ENCODE measurements at places on chromosomes 4 and X.

DNA sequence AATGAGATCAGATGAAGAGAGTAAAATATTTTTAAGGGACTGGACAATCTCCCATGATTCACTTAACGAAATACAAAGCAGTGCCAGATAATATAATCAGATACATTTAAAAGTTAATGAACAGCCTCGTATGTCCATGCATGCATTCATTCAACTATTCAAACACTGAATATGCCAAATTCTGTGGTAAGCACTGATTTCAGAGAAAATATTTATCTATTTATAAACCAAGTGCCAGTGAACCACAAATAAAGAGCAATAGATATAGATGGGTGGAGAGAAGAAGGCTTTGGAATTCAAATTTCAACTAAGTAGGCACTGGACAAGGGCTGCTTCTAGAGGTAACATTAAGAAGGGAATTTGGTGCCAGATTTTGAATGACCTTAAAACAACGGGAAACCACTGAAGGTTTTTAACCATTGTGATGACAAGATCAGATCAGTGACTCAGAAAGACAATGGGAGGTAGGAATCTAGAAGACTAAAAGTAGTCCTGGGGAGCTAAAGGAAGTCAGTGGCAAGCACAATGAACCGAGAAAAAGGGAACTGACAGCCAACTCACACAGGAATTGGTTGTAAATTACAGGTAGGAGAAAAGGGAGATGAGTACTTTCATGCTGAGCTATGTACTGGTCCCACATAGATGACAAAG is 14.2 kb downstream of the ELOVL6 start:
- DNase-seq: peak; percentile 43

- no peak for DNase-seq
Observed at GRCh38 chr4:145341381-145341780, 140.3 kb upstream of the SMAD1 start.

GRCh38 chrX:27893871-27894270 is 86.1 kb downstream of the MAGEB10 start:
- no peak for DNase-seq

DNA sequence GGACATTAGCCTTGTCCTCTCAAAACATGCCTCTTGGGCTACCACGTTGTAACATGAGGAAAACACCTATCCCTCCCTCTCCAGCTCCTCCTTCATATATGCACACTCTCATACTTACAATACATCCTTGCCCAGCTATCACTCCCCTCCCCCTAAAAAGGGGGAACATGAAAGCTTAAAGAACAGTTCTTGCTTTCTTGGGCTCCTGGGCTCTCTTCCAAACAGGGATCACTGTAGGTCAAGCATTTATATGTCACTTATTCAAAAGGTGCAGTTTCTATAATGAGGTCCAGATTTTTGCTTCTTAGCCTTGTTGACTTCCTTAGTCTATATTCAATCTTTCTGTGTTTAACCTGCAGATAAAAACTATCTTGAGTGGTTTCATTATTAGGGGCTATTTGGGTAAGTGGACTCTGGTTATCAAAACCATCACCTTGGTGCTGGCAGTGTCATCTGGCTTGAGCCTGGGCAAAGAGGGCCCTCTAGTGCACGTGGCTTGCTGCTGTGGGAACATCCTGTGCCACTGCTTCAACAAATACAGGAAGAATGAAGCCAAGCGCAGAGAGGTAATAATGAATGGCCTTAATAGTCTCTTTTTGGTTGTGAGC is 119.4 kb downstream of the AKAP4 start:
- no peak for DNase-seq

GRCh38 chrX:1507511-1508463 is 29.2 kb downstream of the P2RY8 start:
- DNase-seq: no peak

DNA sequence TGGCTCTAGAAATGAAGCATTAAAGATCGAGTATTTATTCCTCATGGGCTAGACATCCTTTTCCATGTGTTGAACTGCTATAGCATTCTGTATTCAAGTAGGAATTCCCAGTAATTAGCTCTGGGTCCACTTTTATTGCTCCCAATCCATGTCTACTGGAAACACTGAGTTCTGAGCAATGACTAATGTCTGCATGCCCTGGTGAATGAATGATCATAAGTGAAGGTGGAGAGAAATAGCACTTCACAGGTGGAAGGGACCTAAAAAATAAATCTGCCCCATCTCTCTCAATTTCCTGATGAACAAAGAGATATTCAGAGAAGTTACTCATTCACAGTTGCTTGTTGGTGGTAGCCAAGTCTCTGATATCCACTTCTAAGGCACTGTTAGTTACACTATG is 34.6 kb upstream of the CXCL8 start:
- DNase-seq: no peak

DNA sequence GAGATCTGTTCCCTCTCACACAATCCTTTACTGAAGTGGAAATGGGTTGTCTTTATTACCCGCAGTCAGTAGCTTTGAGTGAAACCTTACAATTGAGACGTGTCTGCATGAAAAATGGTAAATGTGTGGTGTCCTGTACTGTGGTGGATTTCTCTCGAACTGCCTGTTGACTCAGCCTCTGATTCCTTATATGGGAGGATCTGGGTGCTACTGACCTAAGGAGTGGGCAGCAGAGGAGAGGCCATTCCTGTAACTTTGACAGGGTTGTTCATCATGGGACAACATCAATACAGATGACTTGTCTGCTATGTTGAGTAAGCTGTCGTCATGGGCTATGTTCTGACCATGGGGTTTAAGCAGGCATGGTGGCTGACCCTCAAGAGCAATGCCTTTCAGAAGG is 159.6 kb upstream of the WDR1 start:
- no peak for DNase-seq

DNA sequence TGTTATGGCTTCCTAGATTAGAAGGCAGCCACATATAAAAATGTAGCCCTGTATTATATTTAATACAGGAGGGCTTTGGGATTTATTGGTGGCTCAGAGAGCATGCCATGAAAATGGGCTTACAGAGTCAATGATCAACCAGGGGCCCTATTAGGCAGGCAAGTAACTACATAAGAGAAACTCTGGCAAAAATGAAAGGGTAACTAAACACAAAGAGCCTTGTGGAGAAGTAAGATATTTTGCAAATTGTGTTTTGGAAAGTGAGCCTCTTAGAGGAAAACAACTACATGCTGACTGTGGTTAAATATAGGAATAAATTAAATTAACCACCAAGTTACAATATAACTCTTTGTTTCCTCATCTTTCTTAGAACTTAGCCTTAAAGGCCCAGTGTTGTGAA is 5.5 kb downstream of the SAT1 start:
- no peak for DNase-seq

GRCh38 chrX:95721011-95721410 is 963.6 kb upstream of the DIAPH2 start:
- no peak for DNase-seq

DNA sequence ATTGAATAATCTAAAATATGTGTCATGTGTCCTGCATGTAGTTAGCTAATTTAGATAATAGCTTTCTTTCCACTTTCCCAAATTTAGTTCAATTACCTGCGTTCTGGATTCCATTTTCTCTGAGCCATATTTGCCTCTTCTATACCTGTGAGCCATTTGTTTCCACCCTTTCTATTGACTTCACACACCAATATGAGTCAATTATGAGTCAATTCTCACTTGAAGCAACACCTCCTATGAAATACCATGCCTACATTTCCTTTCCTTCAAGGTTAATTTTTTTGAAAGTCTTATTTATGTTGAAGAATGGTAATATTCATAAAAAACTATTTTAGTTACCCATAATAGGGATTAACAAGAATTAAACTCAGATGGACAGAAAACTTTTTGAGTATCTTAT is 25.8 kb downstream of the NPY2R start:
- peak; percentile 2 for DNase-seq

GRCh38 chr4:55184600-55185523 is 59.5 kb upstream of the KDR start:
- DNase-seq: peak; percentile 34

DNA sequence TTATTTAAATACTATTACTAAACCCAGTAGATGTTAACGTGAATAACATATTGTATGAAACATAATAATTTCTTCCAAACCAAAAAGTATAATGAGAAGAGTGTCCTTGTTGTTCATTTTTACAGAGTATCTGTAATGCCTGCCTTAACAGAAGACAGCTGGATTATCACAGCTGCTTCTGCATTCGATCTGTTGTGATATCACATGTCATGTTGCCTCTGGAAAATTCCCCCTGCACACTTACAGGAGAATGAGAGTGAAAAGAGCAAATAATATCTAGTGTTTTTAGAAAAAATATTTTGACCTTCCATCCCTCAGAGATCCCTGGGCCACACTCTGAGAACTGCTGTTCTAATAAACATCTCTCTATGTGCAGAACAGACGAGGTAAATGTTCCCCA is 240.1 kb upstream of the NOCT start:
- no peak for DNase-seq

GRCh38 chr4:171049380-171049779 is 763.8 kb upstream of the GALNTL6 start:
- DNase-seq: no peak

DNA sequence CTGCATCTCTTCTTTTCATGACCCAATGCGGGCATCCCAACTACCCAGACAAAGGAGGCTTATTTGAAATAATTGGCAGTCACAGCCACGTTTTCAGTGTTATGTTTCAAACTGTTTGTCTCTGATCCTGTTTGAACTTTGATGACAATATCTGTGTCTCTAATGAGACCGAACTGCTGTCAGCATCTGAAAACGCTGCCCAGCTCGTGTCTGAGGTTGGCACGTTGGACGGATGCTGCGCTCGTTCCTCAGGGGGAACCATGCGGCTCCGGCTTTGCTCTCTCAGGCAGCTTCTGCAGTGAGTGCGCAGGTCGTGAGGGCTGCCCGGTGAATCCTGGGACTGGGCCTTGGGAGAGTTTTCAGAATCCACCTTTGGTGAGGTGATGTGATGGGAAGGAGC is 58.4 kb upstream of the SORBS2 start:
- DNase-seq: no peak

- DNase-seq: no peak
Observed at GRCh38 chr4:172898715-172899114, 269.9 kb upstream of the GALNT7 start.

DNA sequence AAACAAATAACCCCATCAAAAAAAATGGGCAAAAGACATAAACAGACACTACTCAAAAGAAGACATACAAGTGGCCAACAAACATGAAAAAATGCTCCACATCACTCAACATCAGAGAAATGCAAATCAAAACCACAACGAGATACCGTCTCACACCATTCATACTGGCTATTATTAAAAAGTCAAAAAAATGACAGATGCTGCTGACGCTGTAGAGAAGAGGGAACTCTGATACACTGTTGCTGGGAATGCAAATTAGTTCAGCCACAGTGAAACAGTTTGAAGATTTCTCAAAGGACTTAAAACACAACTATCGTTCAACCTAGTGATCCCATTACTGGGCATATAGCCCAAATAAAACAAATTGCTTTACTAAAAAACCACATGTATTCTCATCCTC is 671.2 kb upstream of the FTHL17 start:
- no peak for DNase-seq

GRCh38 chr4:172202480-172203076 is 389.4 kb downstream of the GALNTL6 start:
- peak; percentile 7 for DNase-seq

DNA sequence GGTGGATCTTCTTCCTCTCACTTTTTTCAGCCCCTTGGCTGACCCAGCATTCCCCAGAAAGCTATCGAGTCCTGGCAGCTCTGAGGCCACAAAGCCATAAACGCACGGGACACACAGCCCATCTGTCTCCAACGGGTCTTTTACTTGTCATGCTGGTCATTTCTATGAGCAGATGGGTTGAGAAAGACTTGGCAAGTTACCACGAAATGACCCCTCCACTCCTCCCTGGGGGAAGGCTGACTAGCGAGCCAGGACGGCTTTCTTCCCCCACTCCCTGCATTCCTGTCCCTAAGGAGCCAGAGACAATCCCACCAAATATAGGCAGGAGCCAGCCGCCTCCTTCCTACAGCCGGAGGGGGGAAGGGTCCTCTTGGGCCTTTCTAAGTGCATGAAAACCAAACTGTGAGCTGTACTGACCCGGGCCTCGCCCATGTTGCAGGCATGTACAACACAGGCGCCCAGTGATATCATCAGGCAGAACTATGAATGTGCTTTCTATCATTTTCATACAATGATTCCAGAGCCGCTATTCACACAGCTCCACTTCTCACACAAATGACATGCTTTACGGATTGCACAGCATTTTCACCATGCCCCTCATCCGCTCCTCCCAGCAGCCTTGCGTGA is 28.6 kb downstream of the AFAP1 start:
- no peak for DNase-seq

GRCh38 chrX:74259885-74260491 is 44.0 kb upstream of the ZCCHC13 start:
- no peak for DNase-seq

DNA sequence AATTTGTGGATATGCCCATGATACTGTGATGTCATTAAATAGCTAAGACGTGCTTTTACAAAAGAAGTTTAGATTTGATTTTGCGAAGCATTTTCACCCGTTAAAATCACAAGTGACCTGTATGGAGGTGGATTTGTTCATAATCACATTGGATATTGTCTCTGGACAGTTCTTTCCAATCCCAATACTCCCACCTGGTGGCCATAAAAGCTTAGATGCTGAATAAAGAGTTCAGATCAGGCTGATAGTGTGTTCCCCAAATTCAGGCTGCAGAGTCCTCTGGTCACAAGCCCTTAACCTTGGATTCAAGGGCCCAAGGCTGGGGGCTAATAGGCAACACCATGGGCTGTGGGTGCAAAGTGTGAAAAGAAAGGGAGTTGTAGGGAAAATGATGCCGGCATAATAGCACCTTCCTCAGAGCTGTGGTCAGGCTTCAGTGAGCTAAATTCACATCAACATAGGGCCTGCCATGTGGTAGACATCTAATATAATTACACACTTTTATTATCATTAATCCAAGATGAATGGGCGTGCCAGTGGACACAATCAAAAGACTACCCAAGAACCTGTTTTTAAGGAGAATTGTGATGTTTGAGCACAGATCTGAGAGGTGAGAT is 28.1 kb downstream of the SMIM43 start:
- peak; percentile 17 for DNase-seq

DNA sequence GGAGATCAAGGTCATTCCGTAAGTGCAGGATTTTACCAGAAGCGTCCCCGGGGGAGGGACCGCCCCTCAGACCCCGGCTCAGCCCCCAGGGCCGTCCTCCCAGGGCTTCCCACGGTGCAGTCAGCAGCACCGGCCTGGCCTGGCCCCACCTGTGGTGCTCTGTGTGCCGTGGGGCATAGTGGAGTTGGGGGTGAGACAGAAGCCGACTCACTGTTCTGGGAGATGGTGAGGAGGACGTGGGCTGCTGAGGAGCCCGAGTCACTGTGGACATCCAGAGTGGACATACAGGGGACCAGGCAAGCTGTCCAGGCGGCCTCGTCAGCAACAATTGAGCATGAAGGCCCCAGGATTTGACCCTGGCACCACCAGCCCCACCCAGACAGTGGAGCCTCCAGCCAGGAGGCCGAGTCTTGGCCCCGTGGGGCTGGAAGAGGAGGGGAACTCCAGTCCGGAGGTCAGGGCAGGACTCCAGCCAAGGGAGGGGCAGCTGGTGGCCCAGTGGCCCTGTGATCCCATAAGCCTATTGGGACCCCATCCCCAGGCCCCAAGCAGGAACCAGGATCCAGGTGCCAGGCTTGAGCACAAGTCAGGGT is 19.1 kb downstream of the ATP5ME start:
- DNase-seq: no peak

Data from foreskin keratinocyte (primary cell).